Stimulated activated CD8-positive, alpha-beta memory T cell treated with anti-CD3 and anti-CD28 coated beads, Interleukin-7, amount 100 ng/mL, for 1 hour (primary cell): ENCODE measurements at places on chromosomes 16 and 17.

DNA sequence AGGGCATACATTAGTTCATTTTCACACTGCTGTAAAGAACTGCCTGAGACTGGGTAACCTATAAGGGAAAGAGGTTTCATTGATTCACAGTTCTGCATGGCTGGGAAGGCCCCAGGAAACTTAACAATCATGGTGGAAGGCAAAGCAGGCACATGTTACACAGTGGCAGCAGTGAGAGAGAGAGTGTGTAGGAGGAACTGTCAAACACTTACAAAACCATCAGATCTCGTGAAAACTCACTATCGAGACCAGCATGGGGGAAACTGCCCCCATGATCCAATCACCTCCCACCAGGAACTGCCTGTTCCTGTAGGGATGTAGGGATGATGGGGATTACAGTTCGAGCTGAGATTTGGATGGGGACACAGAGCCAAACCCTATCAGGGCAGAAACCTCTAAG is 17.2 kb downstream of the NUBP1 start:
- DNase-seq: no peak

DNA sequence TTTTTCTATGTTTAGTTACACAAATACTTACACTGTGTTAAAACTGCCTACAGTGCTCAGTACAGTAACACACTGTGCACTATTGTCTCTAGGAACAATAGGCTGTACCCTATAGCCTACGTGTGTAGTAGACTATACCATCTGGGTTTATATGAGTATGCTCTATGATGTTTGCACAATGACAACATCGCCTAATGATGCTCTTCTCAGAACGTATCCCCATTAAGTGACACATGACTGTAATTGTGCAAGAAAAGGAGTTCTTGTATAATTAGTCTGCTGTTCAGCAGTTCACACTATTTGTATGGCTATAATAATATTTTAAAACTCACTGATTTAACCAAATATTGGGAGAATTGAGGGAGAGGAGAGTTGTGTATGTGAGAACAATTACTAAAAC is 173.7 kb downstream of the TRIM37 start:
- no peak for DNase-seq

DNA sequence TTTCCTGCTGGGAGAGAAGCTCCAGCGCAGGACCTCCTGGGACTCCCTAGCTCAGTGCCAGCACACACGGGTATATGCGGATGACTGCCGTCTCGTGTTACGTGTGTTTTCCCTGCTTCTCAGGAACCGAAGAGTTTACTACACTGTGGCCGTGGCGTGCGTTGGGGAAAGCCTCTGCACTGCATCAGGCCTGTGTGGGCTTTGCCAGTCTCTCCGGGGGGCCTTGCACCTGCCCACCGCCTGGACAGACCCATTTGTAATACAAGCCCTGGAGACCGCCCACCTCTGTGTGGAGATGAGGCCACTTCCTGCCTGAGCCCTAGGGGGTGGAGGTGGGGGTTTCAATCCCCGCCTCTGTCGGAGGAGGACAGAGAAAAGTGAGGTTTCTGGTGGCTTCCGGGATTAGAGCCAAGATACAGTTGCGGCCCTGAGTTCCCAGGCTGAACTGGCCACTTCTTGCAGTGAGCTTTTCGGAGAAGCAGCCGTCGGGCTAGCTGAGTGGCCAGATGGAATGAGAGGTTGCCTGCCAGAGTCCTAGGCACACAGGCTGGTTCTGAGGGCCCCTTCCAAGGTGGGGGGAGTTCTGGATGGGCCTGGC is 43.4 kb upstream of the GSE1 start:
- DNase-seq: no peak

- DNase-seq: no peak
These were observed 361.2 kb downstream of the SEC14L1 start for GRCh38 chr17:77501751-77502625.

- DNase-seq: no peak
These were observed 22.3 kb upstream of the ZNHIT3 start for GRCh38 chr17:36463916-36464764.

DNA sequence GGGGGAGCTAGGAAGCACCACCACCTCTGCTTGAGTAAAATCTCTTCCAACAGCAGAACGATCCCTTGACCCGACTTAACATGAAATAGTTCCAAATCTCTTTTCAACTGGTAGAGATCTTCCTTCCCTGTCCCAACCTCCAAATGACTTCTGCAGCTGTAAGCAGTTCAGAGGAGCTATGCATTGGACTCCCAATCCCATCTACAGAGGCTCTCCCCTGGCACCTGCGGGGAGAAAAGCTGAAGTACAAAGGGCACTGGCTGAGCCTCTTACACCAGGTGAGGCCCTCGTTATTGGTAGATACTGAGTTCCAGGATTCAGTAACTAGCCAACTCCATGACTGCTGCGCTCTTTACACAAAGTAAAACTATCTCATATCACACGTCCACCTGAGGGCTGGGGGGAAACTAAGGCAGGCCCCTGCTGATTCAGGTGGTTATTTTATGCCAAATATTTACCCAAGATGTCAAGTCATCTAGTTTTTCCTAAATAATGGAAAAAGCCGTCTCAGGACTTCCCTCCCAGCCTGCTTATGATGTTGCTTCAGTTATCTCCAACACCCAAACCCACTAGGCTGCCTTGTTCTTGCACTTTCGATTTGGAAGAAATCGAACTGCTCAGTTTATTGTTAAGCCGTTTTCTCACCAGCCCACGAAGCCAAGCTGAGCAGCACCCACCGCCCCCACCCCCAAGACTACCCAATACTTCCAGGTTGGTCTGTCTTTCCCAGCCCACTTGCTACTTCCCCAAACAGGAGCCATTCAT is 3.2 kb downstream of the ACTG1 start:
- no peak for DNase-seq

GRCh38 chr17:1031711-1032110 is 34.8 kb downstream of the TIMM22 start:
- DNase-seq: no peak

DNA sequence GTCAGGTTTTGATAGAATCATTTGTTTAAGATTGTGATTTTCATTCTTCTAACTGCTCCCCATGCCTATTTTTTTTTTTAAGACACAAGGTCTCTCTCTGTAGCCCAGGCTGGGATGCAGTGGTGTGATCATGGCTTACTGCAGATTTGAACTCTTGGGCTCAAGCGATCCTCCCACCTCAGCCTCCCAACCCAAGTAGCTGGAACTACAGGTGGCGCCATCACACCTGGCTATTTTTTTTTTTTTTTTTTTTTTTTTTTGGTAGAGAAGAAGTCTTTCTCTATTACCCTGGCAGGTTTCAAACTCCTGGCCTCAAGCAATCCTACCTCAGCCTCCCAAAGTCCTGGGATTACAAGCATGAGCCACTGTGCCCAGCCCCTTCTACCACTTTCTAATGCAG is 223.3 kb downstream of the CBLN1 start:
- no peak for DNase-seq

DNA sequence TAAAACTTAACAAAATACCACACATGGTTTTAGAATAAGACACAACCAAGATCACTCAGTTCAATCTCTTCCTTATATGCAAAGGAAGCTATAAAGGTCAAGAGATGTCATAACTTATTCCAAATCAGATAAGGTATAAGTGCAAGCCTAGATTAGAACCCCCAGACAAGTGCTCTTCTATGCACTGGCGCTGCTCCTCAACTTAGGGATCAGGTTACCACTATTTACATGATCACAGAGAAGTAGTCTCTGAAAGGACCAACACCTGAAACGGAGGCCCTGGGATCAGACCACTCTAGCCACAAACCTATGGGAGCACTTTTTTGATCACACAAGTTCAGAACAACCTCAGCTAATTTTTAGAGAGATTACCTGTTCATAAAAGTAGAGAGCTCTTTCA is 16.6 kb downstream of the COPS3 start:
- no peak for DNase-seq

DNA sequence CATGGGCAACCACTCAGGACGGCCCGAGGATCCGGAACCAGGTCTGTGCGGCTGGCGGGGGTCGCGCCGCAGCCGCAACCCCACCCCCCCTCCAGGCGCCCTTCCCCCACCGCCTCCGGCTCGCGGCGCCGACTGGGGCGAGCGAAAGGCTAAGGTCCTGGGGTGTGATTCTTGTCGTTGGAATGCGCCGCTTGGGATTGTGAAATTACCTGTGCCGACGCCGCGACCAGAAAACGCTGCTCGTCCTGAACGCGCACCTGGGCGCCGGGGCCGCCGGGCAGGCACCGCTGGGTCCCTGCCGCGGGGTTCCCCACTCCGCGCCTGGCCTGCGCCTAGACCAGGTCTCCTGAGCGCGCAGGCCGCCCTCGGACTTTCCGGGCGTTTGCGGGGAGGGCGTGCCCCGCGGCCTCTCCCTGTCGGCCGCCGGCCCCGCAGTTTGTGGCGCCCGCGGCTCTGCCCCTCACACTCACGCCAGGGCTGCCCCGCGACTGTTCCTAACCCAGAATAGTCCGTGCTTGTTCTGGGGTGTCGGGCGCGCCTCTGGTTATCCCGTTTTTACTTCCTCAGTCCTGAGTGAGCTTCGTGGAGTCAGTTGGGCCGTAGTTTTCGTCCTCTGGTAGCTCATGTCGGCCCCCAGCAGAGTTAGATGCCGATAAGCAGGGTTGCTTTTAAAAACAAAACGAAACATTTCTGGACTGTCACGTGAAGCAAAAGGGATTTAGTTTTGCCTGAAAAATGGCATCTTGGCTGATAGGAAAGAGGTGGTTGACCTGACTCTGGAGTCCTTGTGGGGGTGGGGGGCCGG is 147.2 kb downstream of the SPECC1 start:
- no peak for DNase-seq

DNA sequence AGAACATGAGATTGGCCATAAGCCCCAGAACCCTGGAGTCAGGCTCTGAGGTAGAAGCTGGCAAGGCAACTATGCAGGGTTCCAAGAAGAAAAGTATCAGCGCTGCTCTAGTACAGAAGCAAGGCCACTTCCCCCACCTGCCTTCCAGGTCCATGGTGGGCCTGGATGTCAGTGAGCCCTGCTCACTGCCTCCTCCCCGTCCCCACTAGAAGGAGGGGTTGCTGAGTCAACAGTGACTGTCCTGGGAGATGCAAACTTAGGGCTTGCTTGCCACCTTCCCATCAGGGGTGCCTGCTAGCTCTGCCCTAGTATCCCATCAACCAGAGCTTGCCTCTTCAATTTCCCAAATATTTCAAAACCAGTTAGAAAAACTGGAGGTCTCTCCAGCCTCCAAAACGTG is 29.6 kb upstream of the SREBF1 start:
- DNase-seq: no peak

- DNase-seq: no peak
These were observed 126.9 kb downstream of the KATNIP start for GRCh38 chr16:27676839-27677238.

DNA sequence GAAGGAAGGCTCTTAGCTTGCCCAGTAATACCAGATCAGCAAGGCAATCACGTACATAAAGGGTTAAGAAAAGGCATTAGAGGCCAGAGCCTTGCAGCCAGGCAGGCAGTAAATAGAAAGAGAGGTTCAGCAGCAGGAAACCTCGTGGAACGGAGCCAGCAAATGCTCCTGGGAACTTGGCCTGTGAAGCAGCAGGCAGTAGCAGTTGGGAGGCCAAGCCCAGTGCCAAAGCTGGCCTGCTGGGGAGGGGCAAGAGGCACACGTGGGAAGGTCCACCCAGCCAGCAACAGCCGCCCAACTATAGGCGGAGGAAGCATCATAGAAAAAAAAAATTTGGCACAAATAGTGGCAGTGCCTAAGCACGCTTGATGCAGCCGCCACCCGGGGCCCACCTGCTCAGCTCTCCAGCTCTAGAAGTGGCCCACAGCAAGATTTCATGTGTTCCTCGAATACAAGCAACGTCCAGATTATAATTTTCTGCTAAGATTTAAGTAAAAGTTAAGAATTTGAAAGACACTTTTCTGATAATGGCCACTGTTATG is 2339.5 kb downstream of the TP53TG3F start:
- no peak for DNase-seq

- DNase-seq: no peak
These were observed 199.5 kb downstream of the ZNF18 start for GRCh38 chr17:11797803-11798202.

DNA sequence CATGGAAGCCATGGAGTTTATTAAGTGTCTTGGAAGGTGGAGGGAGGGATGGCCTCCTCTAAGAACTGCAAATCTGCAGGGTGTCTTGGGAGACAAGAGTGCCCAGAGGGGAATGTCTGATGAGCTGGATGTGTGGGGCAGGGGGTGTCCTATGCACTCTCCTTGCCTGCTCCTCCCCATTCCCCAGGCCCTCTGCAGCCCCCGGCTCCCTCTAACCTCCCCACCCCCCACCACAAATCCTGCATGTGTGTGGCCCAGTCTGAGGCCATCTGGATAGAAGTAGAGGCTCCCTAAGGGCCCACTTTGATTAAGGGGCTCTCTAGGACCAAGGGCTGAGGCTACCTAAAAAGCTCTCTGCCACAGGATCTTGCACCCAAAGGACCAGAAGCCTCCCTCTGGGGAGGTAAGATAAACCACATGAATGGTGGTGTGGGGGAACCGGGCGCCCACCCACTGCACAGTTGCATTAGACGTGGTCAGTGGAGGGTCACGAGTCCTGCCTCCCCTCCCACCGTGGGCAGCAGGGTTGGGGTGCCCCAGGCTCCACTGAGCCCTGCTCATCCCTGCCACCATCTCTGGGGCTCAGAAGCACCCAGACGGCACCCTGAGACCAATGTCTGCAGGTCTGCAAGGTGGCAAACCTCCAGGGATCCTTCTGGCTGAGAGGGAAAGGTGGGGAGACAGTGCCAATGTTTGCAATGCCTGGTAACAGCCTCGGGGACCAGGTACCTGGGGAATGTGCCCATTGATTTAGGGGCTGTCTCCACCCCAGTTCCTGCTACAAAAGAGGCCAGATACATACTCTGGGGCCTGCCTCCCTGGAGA is 618 bp downstream of the AANAT start:
- no peak for DNase-seq

- DNase-seq: no peak
These were observed 8.7 kb downstream of the EIF1 start for GRCh38 chr17:41697122-41697962.

- no peak for DNase-seq
These were observed 129.5 kb upstream of the SDK2 start for GRCh38 chr17:73773702-73774101.

DNA sequence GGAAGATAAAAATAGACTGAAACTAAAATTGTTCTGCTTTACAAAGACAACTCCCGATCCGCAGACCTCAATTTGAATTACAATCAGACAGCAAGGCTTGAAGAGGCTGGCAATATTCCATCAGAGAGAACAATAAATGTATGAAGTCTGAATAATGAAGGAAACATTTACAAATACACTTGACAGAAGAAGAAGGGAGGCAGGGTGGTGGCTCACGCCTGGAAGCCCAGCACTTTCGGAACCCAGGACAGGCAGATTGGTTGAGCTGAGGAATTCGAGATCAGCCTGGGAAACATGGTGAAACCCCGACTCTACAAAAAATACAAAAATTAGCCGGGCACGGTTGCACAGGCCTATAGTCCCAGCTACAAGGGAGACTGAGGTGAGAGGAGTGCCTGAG is 14.6 kb downstream of the ODF4 start:
- DNase-seq: no peak

GRCh38 chr16:50610331-50611262 is 62.4 kb downstream of the NKD1 start:
- DNase-seq: no peak
